ENCODE measurements at places on chromosomes 16 and 17.

- no peak for DNase-seq
Observed at GRCh38 chr17:79111097-79111496, 36.5 kb downstream of the ENGASE start.

- peak; percentile 35 for DNase-seq
Observed at GRCh38 chr16:2471016-2471652, at the start of gene NTN3. Gene NTN3, plus strand, starts transcription at chr16:2471297. Its CDS starts 405 bp downstream, at chr16:2471702.

- DNase-seq = no peak
Observed at GRCh38 chr16:27129401-27129800, 62.7 kb downstream of the C16orf82 start.

DNA sequence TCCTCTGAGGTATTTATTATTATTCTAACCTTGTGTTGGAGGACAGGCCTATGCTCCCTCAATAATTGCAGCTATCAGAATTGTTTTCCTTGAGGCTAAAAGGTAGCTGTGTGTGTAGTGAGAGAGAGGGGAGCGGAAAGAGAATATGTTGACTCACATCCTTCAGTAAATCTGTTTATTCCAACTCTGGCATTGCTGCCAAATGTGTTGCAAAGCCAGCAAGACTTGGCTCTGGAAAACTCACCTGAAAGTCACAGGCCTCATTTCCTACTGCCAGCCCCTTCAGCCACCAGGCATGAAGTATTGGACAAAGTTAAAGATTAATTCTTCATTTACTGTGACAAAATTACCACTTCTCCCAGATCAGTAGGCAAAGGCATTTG is 9.6 kb downstream of the CA10 start:
- no peak for DNase-seq

- no peak for DNase-seq
Observed at GRCh38 chr17:6153375-6153774, 83.2 kb downstream of the WSCD1 start.

GRCh38 chr16:57038166-57038565 is 48.8 kb downstream of the NLRC5 start:
- no peak for DNase-seq

DNA sequence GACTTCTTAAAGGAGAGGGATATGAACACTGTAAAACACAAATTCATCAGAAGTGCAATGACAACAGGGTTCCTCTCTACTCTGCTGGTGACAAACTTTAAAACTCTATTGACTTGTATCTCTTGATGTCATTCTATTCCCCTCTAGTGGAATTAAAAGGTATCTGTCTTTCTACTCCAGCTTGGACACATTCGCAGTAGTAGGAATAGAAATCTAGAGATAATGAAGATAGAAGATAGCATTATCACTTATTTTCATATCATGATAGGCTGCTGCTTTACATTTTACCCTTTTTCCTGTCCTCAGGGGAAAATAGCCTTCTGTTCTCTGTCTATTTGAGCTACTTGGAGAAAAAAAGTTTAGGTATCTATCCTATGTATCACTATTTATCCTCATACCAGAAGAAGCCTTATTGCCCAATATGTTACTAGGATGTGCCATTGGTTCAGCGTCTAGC is 209.6 kb upstream of the CACNG5 start:
- DNase-seq = no peak

- no peak for DNase-seq
Observed at GRCh38 chr16:84943620-84944019, 67.7 kb downstream of the ZDHHC7 start.

- DNase-seq = no peak
Observed at GRCh38 chr16:85006639-85007038, 4.7 kb downstream of the ZDHHC7 start.

DNA sequence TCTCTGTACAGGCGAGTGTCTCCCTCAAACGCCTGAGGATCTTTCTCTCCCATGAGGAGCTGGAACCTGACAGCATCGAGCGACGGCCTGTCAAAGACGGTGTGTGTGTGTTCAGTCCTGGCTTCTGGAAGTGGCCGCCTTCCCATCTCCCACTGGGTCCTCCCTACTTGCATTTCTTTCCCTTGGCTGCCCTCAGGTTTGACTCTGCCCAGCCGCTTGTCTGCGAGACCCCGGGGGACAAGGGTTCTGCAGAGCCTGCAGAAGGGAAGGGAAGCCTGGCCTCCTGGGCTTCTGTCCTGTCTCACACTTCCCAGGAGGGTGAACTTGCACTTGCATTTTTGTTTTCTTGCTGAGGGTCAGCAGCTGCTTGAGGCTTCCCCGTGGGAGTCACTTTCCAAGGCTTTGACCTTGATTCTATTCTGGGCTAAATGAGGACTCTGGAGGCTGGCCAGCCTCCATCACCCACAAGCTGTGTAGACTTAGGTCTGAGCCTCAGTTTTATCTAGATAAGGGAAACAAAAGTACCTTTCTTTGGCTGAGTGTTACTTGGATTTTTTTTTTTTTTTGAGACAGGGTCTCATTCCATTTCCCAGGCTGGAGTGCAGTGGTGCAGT is 122.3 kb downstream of the ABCC1 start:
- peak; percentile 53 for DNase-seq

DNA sequence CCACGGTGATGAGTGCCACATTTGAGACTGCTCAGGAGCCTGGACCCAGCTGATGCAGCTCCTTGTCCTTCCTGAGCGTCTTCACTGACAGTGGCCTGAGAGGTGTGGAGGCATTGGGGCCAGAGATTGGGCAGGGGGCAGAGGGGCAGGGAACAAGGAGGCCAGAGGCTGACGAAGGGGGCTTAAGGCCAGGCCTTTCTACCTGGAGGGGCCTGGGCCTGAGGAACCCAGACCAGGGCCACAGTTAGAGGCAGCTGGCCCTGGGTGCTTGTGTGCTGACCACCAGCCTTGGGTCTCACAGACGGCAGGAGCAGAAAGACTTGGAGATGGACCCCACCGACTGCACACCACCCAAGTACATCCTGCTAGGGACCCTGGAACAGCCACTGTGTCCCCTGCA is 168.2 kb upstream of the ZNF267 start:
- no peak for DNase-seq

GRCh38 chr16:10318798-10319500 is 66.9 kb upstream of the ATF7IP2 start:
- no peak for DNase-seq

DNA sequence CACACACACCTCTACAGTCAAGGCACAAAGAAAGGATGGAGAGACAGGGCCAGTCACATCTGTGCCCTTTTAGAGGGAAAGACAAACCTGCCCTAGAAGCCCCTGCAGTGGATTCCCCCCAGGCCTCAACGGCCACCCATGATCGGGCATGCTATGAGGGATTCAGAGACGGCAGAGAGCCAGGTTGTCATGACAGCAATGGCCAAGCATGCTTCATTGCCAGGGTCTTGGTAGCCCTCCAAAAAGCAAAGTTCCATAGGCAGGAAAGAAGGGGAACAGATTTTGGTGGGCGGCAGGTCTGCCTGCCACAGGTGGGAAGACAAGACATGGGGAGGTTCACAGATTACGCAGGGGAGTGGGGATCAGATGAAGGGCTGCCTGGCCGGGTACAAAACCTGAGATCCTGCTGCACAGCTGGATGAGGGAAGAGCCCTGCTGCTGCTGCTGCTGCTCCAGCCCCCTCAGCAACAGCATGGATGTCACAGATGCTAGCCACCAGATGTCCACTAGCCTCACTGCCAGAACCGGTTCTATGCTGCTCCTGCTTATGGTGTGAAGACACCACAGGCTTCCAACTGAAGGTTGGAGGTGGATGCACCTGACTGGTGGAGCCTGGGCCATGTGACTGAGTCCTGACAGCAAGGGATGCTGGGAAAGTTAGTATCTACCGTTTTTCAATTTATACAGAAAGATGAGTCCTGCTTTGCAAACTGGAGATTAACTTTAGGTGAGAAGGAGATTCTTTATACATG is 17.8 kb downstream of the ACTG1 start:
- peak; percentile 31 for DNase-seq

DNA sequence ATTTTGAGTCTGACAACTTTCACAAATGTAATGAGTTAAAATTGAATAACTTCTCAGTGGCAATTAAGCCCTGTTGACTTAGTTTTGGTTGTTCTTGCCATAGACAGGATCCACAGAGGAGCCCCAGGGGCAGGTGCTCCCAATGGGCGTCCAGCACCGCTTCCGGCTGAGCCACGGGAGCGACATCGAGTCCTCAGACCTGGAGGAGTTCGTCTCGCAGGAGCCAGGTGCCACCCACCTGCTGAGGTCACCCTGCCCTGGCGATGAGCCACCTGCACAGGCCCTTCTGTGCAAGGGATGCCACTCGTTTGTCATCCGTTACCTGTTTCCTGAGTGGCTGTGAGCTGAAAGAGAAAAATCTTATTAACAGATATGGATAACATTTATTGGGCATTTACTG is 10.7 kb downstream of the CCDC40 start:
- DNase-seq = no peak

DNA sequence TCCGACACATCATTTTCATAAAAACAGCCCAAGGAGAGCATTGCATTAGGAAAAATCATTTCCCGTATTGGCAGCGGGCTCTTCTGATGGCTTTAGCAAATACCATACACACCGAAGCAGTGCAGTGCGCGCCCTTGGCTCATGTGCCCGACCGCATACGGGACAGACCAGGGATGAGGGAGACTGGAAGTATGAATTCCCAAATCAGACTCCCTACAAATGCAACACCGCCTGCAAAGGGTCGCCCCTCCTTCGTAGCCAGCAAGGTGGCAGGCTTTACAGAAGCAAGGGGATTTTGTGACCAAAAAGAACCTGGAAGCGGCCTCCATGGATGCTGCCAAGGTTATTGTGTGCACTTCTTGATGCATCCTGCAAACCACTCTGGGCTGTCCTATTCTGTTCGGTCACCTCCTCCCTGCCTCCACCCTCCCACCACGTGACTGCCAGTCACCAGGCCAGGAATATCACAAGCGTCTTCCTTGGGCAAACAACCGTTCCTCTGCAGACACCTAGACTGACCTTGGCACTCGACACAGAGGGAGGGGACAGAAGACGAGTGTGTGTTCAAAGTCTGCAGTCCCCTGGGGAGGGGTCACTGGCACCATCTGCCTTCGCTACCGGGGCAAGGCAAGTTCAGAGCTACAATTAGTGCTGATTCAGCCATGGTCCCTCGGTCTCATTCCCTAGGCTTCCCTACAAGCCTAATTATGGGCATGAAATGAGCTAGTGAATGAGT is 460.4 kb downstream of the SLC39A11 start:
- DNase-seq = no peak

- DNase-seq = no peak
Observed at GRCh38 chr17:67891481-67892119, 66.3 kb downstream of the BPTF start.

- no peak for DNase-seq
Observed at GRCh38 chr17:34673516-34673915, 94.1 kb downstream of the TMEM132E start.

DNA sequence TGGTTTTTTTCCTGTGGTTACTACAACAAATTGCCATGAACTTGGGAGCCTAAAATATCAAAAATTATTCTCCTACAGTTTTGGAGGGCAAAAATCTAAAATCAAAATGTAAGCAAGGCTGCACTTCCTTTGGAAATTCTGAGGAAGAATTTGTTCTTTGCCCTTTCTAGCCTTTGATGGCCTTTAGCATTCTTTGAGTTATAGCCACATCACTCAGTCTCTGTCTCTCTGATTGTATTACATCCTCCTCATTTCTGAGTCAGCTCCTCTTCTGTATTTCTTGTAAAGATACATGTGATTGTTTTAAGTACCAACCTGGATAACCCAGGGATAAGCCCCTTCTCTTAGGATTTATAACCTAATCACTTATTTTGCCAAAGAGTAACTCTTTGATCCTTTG is 282.0 kb downstream of the BCAS3 start:
- DNase-seq = no peak

DNA sequence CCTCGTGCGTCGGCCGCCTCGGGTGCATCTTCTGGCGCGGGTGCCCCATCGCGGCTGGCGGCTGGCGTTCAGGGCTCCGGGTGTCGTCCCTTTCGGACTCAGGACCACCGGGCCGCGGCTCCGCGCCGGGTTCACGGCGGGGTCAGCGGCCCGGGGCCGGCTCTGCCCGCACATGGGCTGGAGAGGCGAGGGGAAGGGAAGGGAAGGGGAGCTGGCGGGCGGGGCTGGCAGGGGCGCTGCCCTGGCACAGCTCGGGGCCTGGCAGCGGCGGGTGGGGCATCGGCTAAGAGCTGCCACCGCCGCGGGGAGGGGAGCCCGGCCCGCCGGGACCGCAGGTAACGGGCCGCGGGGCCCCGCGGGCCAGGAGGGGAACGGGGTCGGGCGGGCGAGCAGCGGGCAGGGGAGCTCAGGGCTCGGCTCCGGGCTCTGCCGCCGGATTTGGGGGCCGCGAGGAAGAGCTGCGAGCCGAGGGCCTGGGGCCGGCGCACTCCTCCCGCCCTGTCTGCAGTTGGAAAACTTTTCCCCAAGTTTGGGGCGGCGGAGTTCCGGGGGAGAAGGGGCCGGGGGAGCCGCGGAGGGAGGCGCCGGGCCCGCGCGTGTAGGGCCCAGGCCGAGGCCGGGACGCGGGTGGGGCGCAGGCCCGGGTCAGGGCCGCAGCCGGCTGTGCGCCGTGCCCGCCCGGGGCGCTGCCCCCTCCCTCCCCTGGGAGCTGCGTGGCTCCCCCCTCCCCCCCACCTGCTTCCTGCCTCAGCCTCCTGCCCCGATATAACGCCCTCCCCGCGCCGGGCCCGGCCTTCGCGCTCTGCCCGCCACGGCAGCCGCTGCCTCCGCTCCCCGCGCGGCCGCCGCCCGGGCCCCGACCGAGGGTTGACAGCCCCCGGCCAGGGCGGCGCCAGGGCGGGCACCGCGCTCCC is 646 bp downstream of the HIC1 start:
- DNase-seq = no peak

- no peak for DNase-seq
Observed at GRCh38 chr16:870856-871561, 70.5 kb upstream of the GNG13 start.

GRCh38 chr16:84518804-84519341 is 14.4 kb upstream of the MEAK7 start:
- DNase-seq = no peak

DNA sequence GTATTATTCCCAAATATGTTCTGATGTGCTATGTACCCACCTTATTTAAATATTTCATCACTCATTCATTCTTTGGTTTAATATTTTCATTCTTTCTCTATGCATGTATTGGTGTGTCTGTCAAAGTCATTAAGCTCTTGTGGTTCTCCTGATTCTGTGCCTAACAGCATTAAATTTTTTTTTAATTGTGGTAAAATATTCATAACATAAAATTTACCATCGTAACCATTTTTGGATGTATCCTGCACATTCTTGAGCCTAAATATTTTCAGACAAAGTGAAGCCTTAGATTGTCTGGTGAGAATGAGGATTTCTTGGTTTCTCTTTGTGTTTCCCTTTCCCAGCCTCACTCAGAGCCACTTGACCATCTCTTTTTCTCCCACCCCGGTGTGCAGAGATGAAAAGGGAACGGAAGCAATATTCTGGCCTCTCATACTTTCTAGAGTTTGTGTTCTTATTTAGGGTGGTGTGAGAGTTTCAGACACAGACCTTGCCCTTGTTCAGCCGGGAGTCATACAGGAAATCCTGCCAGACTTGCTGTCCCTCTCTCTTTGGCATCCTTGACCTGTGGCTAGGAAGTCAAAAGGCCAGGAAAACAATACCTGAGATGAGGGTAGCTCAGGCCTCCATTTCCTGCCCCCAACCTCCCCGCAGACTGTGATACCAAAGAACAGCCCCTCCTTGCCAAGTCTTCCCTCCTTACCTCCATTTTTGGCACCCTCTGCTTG is 4.9 kb downstream of the CCL5 start:
- DNase-seq = no peak

GRCh38 chr16:68417711-68418301 is 30.5 kb downstream of the SMPD3 start:
- peak; percentile 83 for DNase-seq
